HCT116 (cell line): ENCODE measurements at places on chromosomes 2 and 18. TPM values are rescaled to one million over a fixed set of nuclear protein-coding genes. Genes with fewer than 3 reads are reported as not detected.

The MYO3B gene
- not detected for total RNA-seq

The SRD5A2 gene
- total RNA-seq, result not detected

The SPP2 gene
- total RNA-seq, result not detected

The ZNF521 gene
- total RNA-seq, result 0.10 TPM

GRCh38 chr2:151730262-151730975, 3.9 kb downstream of the NEB start:
- no peaks in the 10 kb centered on the region for H3K36me3 ChIP-seq
- H3K4me3 ChIP-seq, result no peak overlapping the region
- no peak for DNase-seq
- H3K27ac ChIP-seq, result no peak overlapping the region

GRCh38 chr2:1651121-1652033, 92.9 kb downstream of the PXDN start:
- no peaks in the 10 kb centered on the region; the same call in none of the 2 replicates for H3K36me3 ChIP-seq
- DNase-seq, result no peak
- no peak overlapping the region for H3K27ac ChIP-seq
- no peak overlapping the region for H3K4me3 ChIP-seq
- no peaks in the 10 kb centered on the region for H3K4me1 ChIP-seq
- no peaks in the 10 kb centered on the region for H3K27me3 ChIP-seq
